ENCODE measurements at places on chromosomes 6 and 20. TPM values are rescaled to one million over a fixed set of nuclear protein-coding genes. Genes with fewer than 3 reads are reported as not detected.

CLVS2 gene
- under 0.01 TPM for polyA plus RNA-seq

LY6G6D gene
- not detected for polyA plus RNA-seq

PLAGL1 gene
- polyA plus RNA-seq = 10.5 TPM

PPP1R18 gene
- 23.1 TPM for polyA plus RNA-seq

ZC2HC1B gene
- not detected for polyA plus RNA-seq

CNR1 gene
- 0.41 TPM for polyA plus RNA-seq

C20orf202 gene
- 0.27 TPM for polyA plus RNA-seq

DNAH8 gene
- polyA plus RNA-seq = not detected

CCN5 gene
- polyA plus RNA-seq = 102 TPM

All from right cardiac atrium (tissue), 5 donors.